Pancreas (tissue), 10 donors: ENCODE measurements at places on chromosomes 13 and 19.
A peak's percentile ranks its signal among the peaks of the same experiment; 100 is the strongest.

GRCh38 chr13:28159057-28159456 is 20.7 kb downstream of the PAN3 start:
- no peak for DNase-seq

DNA sequence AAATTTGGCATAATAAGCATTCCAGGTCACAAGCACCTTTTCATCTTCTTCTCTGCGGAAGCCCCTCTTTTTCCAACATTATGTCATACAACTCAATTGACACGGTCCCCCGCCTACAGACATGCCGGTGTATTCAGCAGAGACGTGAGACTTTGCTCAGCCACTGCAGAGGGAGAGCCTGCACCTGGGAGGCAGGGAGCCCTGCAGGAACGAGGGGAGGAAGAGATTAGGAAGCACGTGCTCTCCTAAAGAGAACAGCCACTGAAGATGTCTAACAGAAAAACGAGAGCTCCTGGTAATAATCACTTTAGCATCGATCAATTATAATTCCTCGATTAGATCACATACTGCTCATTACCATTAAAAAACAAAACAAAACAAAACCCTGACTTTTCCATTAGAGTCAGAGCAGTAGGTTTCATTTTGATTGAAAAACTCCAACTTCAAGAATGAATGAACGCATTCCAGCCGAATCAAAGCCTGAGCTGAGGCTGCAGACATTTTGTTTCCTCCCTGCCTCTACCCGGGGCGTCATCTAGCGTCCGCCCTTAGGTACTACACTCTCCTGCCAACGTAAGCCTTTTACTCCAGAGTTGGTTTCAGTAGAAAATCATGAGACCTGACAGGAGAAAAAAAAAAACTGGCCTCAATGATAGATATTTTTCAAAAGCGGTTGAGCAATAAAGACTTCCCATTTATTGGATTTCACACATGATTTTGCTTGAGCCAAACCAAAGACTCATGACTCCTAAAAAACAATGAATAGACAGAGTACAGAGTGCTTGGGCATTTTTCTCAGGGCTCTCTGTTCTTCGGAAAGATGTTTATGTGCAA is 194.5 kb downstream of the KATNAL1 start:
- DNase-seq = peak; percentile 75

GRCh38 chr13:31807090-31807541 is 67.8 kb downstream of the RXFP2 start:
- no peak for DNase-seq

GRCh38 chr19:13172346-13173138 is 22.3 kb downstream of the IER2 start:
- peak; percentile 73 for DNase-seq

GRCh38 chr13:83449668-83450395 is 432.4 kb downstream of the SLITRK1 start:
- no peak for DNase-seq

DNA sequence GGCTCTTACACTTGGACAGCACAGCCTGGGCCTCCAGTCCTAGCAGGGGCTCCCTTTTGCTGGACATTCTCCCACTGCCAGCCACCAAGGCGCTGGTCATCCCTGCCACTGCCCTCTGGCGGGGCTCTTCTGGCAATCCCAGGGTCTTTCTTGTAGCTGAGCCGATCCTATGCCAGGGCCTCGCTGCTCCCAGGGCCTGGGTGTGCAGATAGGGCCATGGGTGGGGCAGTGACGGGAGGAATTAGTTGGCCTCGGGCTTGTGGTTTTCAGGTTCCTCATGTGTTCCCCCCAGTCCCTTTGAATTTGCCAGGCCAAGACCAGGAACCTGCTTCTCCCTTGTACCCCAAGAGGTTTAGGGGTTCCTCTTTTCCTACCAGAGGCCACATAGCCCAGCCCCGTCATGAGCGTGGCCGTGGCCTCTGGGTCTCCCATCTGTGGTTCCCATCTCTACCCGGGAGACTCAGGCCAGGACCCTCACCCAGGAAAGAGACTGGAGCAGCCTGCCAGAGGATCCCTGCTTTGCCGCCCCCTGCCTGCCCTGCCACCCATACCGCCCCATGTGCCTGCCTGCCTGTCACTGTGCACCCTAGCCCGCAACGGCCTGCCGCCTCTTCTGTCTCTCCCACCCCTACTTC is 26.2 kb downstream of the TMED1 start:
- DNase-seq = no peak

- DNase-seq = no peak
These were observed 154.3 kb downstream of the LMO7 start for GRCh38 chr13:75790198-75790970.

DNA sequence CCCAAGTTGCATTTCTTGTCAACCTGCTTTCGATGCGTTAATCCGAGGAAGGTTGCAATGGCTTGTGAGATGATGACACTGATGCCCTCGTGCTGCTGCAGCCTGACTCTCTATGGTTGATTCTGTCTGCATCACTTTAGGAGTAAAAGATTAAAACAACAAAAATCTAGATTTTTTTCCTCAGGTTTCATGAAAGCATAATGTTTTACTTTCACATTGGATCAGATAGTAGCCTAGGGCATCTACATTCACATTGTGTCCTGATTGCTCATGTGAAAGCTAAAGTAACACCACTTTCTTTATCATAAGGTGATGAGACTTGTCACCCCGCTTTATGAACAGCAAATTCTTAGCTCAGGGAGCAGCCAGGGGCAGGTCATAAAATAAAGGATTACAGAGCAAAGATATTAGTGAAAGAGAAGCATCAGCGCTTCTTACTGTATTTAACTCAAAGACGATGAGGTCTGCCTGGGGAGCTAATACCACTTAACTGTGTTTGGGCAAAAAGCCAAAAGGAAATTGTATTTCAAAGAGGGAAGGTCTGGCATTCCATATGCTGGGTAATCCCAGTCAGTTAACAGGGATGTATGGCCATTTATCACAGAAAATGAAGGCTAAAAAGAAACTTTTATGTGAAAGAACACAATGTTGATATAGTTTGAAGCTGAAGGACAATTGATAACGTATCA is 270.5 kb downstream of the GPC6 start:
- no peak for DNase-seq

DNA sequence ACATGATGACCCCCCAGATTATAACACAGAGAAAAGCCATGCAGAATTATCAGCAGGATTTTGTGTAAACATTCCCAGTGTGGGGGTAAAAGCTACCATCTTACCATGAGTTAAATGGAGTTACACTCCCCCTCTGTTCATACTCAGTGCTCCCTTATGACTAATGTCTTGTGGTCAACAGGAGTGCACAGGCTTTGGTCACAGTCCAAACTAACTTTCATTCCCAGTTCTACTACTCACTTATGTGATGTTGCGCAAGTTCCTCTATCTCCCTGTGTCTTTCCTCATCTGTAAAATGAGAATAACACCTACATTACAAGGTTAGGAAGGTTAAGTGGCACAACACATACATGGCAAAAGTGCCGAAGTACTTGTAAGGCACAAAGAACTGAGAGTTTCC is 277.9 kb downstream of the RBM26 start:
- no peak for DNase-seq

DNA sequence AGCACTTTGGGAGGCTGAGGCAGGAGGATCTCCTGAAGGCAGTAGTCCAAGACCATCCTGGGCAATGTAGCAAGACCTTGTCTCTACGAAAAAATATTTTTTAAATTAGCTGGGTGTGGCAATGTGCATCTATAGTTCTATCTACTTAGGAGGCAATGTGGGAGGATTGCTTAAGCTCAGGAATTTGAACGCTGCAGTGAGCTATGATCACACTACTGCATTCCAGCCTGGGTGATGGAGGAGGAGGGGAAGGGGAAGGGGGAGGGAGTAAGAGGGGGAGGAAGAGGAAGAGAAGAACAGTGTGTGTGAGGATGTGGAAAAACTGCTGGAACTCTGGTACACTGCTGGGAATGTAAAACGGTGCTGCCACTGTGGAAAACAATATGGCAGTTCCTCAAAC is 9.2 kb upstream of the CLIP3 start:
- no peak for DNase-seq

- no peak for DNase-seq
These were observed 2.4 kb upstream of the ZNF506 start for GRCh38 chr19:19823916-19824315.

GRCh38 chr13:42190529-42190928 is 81.4 kb upstream of the AKAP11 start:
- DNase-seq = no peak

- no peak for DNase-seq
These were observed 33.7 kb downstream of the NFILZ start for GRCh38 chr19:8663920-8664670.

GRCh38 chr13:26759907-26760831 is at the start of gene GPR12:
Gene GPR12 (minus strand): TSS chr13:26760786. CDS start chr13:26759827, 959 bp downstream.
- no peak for DNase-seq

DNA sequence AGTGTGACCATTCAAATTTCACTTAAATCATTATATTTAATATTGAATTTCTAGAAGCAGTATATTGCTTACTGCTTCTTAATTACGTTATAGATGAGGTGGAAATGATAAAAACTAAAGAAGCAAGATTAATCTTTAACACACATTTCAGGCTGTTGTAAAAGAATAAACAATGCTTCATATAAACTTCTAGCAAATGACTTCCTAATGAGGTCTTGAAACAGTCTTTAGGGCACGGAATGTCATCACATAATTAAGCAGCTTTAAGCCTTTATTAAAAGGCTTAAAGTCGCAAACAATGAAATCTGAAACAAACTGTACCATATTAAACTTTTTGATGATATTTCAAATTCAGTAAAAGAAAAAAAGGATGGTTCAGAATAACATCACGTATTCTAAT is 1.9 kb downstream of the SLITRK6 start:
- DNase-seq = no peak

- no peak for DNase-seq
These were observed 76.8 kb upstream of the MEDAG start for GRCh38 chr13:30829145-30829832.

GRCh38 chr19:41698746-41699230 is 9.6 kb upstream of the CEACAM5 start:
- no peak for DNase-seq

DNA sequence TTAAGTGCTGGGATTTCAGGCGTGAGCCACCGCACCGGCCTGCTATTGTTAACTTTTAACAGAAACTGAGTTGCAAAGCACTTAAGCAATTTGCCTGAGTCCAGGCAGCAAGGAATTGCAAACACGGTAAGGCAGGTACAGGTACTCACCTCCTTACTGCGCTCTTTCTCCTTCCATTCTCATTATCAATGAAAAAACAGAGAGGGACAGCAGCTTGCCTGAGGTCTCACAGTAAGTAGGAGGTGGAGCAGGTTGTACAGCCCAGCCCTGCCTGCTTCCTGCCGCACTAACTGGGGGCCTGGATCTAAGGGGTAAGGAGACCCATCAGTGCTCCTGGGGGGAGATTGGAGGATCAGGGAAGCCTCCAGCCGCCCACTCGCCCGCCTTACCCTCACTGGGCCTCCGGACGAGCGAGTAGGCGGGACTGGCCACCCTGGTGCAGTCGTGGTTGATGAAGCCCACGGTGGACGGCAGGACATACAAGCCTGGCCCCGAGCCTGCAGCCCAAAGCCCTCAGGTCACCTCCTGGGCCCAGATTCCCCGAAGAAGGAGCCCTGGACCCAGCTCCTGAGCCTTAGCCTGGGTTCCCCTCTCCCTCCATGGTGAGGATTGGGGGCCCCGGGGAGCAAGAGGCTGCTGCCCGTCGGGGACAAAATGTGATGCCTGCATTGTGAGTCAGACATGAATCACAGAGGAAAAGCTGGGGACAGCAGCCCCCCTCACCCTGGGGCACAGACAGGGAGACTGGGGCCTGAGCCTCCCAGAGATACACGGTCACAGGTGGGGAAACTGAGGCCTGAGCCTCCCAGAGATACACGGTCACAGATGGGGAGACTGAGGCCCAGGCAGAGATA is 11.4 kb upstream of the SHC2 start:
- DNase-seq = no peak

- no peak for DNase-seq
These were observed 3.0 kb downstream of the ANKRD10 start for GRCh38 chr13:110911880-110912279.

DNA sequence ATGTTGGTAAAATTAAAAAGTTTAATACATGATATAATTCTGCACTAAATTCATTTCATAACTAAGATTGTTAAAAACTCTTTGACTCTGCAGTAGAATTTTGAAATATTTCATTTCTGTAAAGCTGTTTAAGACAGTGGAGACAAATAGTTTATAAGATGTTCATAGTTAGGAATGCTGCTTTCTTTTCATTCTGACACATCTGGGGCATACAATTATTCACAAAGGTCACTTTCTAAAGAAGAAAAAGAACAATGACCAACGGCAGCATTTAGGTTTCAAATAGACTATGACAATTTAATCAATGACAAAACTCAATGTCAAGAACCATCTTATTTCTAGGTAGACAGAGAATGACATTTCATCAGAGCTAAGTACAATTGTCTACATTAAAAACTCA is 1422.1 kb downstream of the PCDH9 start:
- DNase-seq = no peak

DNA sequence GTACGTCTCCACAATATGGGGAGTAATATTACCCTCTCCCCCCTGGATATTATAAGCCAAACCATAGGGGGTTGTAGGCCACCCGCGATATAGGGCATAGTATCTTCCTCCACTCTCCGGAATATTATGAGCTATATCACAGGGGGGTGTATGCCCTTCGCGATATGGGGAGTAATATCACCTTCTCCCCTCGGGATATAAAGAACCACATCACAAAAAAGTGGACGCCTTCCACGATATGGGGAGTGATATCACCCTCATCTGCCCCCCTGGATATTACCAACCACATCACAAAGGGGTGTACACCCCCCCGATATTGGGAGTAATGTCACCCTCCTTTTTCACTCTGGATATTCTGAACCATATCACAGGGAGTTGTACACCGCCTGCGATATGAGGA is 65.5 kb upstream of the CEACAM21 start:
- no peak for DNase-seq

DNA sequence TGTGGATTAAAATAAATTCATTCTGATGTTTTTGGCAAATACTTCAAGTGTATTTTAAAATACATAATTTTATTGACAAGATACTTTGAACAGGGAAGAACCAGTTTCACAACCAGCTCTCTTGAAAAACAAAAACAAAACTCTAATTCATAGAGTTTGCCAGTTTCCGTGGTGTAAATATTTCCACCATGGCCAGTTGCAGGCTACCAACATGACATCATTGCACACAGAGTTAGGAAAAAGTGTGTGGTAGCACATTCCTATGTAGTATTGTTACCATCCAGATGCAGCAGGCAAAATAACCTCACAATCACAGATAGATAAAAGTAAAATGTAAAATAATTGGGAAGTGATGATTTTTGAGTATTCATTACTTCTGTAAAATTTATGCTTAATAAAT is 7.7 kb upstream of the RNF113B start:
- DNase-seq = no peak

GRCh38 chr19:44847144-44848035 is 1.3 kb downstream of the NECTIN2 start:
- DNase-seq = peak; percentile 86

DNA sequence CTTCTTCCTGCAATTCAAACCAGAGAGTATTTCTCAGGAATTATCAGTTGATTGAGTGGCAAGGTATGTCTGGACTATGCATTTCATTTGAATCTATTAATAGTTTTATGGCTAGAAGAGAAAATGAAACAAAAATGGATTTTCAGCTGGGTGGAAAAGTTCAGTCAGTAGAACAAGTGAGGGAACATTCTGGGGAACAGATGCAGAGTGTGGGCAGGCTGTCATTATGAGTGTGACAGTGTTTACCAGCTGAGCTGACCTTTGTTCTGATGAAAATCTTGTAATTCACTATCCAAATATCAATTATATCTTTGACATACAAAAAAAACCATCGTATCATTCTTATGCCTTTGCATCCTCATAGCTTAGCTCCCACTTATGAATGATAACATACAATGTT is 2.6 kb upstream of the CLC start:
- DNase-seq = no peak
